Pancreas (tissue), 10 donors: ENCODE measurements at places on chromosomes 3 and 15. TPM values are rescaled to one million over a fixed set of nuclear protein-coding genes. Genes with fewer than 3 reads are reported as not detected.

DNA sequence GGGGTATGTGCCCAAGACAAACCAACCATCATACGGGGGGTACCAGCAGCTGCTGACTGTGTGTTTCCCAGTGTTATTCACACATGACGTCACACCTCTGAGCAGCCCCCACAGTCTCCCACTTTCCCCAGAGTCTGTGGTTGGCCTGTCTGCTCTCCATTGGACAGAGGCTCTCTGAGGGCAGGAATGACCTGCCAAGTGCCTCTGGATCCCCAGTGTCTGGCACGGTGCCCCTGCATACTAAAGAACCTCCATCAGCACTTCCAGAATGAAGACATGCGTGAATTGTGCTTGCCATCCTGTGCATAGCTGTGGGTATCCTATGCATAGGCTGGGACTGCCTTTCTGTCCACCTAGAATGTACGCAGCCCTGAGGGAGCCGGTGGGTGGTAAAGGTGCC lies 3.5 kb upstream of the CCDC9B start:
- H3K27ac ChIP-seq, result no peak overlapping the region
- no peak overlapping the region for H3K4me3 ChIP-seq
- H3K27me3 ChIP-seq, result no peaks in the 10 kb centered on the region
- no peaks in the 10 kb centered on the region for H3K36me3 ChIP-seq
- DNase-seq, result no peak

Gene OR5K1
- total RNA-seq, result not detected

Gene P2RY12
- total RNA-seq, result not detected

Gene ATP2C1
- total RNA-seq, result 54.6 TPM

DNA sequence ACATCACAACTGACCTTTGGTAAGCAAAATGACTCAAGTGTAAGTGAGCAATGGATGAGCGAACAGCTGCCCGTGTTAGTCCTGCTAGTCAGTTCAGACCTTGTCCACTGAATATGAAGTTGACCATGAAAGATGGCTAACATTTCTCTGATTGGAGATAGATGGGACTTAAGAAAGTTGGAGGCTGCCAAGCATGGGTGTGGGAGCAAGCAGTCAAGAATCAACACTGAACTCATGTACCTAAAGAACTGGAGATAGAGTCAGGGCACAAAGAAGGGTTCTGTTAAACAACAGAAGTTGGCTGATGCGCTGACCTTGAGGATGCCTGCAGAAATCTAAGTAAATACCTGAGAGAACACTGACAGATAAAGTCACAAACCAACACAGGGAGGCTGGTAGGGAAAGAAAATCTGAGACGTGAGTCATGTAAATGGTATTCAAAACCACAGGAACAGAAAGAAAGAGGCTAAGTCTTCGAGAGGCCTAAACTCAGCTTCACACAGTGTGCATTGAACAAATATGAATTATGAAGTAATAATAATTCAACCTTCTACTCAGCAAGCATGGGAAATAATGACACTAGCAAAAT lies 30.7 kb upstream of the ANPEP start:
- no peaks in the 10 kb centered on the region for H3K36me3 ChIP-seq
- no peaks in the 10 kb centered on the region for H3K4me1 ChIP-seq
- H3K4me3 ChIP-seq, result no peak overlapping the region
- DNase-seq, result no peak
- H3K27ac ChIP-seq, result no peak overlapping the region

DNA sequence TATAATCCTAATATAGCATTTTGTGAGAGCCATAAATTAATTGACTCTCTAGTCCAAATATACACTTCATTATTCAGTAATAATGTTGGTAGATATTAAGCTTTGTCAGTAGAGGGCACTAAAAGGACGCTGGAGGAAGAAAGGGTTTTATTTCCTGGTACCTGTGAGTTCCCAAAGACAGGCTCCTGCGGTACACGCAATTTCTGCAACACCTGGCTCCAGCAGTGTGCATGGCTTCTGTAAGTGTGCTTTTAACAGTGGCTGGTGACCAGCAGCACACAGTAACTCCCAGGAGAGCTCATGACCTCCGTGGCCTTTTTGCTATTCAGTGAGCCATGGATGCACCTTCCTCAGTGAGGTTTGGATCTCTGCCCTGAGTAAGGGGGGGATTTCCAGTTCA lies 338.3 kb upstream of the ZNF385D start:
- no peaks in the 10 kb centered on the region for H3K36me3 ChIP-seq
- H3K27ac ChIP-seq, result no peak overlapping the region
- no peaks in the 10 kb centered on the region for H3K27me3 ChIP-seq
- peak; percentile 29 for DNase-seq
- H3K4me3 ChIP-seq, result no peak overlapping the region
- no peaks in the 10 kb centered on the region for H3K4me1 ChIP-seq

DNA sequence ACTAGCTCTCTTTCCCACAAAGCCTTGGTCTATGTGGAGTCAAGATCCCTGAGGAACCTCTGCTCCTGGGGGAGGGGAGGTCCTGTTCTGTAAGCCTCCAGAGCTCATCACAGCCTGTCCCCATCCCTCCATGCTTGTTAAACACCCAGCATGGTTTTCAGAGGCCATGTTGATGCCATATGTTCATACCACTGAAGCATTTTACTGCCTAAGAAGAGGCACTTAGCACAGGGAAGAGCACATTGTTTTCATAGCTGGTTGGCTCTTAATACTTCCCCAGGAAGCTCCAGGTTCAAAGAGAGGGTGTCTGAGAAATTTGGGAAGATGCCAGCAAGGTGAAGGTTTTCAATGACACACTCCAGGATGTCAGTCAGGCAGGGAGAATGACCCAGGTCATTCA lies 25.6 kb downstream of the CPNE4 start:
- H3K4me3 ChIP-seq, result no peak overlapping the region
- H3K27ac ChIP-seq, result no peak overlapping the region
- no peaks in the 10 kb centered on the region for H3K27me3 ChIP-seq
- DNase-seq, result no peak
- no peaks in the 10 kb centered on the region for H3K4me1 ChIP-seq

GRCh38 chr15:48385031-48385830 lies 54.0 kb downstream of the DUT start:
- no peak overlapping the region for H3K4me3 ChIP-seq
- no peak for DNase-seq
- no peaks in the 10 kb centered on the region for H3K4me1 ChIP-seq
- no peak overlapping the region for H3K27ac ChIP-seq
- no peaks in the 10 kb centered on the region for H3K36me3 ChIP-seq

- H3K36me3 ChIP-seq, result no peaks in the 10 kb centered on the region
- peak overlapping the region; percentile 63 for H3K4me3 ChIP-seq
These were observed 451 bp upstream of the STOML1 start for GRCh38 chr15:73992594-73992898.

DNA sequence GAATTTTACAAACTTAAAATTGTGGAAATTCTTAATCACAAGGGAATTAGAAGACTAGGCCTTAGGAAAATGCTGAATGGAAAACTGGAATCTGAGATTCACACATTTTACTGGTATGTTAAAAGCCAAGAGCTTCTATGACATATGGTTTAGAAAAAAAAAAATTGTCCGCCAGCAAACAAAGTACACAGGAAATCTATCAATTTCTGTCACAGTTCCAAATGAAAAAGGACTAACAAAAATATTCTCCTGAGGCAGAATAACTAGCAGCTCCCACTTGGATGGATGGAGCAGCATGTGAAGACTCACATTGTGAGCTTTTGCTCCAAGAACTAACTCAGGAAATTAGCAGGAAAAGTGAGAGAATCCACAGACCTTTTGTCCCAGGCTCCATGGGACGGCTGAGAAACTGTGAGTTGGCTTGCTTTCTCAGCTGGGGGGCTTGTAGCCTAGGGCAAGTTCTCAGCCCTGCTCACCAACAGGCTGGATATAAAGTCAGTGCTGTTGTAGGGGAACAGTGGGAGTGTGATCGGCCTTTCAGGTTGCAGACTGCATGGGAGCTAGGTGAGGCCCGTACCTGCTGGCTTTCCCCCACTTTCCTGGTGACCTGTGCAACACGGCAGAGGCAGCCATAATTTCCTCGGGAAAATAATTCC lies 731.1 kb upstream of the SGO1 start:
- H3K4me3 ChIP-seq, result no peak overlapping the region
- no peak for DNase-seq
- no peaks in the 10 kb centered on the region for H3K27me3 ChIP-seq
- no peaks in the 10 kb centered on the region for H3K4me1 ChIP-seq

Gene ADGRG7
- total RNA-seq, result not detected

DNA sequence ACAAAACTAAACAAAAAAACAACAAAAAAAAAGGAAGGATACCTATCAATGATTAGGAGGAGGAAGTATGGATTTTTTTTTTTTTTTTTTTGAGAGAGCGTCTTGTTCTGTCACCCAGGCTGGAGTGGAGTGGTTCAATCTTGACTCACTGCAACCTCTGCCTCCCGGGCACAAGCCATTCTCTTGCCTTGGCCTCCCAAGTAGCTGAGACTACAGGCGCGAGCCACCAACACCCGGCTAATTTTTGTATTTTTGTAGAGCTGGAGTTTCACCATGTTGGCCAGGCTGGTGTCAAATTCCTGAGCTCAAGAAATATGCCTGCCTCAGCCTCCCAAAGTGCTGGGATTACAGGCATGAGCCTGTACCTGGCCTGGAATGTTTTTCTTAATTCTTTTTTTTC lies 195.8 kb downstream of the CBLB start:
- DNase-seq, result no peak
- no peaks in the 10 kb centered on the region for H3K27me3 ChIP-seq
- no peak overlapping the region for H3K4me3 ChIP-seq
- no peak overlapping the region for H3K27ac ChIP-seq
- H3K36me3 ChIP-seq, result no peaks in the 10 kb centered on the region
- H3K4me1 ChIP-seq, result peaks cover 10% of the 10 kb centered on the region

GRCh38 chr3:125431391-125431790 lies 56.3 kb upstream of the ZNF148 start:
- no peaks in the 10 kb centered on the region for H3K27me3 ChIP-seq
- no peak overlapping the region for H3K4me3 ChIP-seq
- H3K4me1 ChIP-seq, result no peaks in the 10 kb centered on the region
- no peaks in the 10 kb centered on the region for H3K36me3 ChIP-seq
- DNase-seq, result no peak

- H3K27ac ChIP-seq, result no peak overlapping the region
- no peak overlapping the region for H3K4me3 ChIP-seq
- no peaks in the 10 kb centered on the region for H3K36me3 ChIP-seq
- no peaks in the 10 kb centered on the region for H3K4me1 ChIP-seq
These were observed 281.4 kb upstream of the CTDSPL start for GRCh38 chr3:37580237-37580636.

- no peaks in the 10 kb centered on the region for H3K27me3 ChIP-seq
- DNase-seq, result no peak
- H3K27ac ChIP-seq, result no peak overlapping the region
- H3K36me3 ChIP-seq, result no peaks in the 10 kb centered on the region
- no peaks in the 10 kb centered on the region for H3K4me1 ChIP-seq
- no peak overlapping the region for H3K4me3 ChIP-seq
These were observed 247.6 kb upstream of the RORA start for GRCh38 chr15:61476741-61477140.

Gene CD96
- 1.1 TPM for total RNA-seq

GRCh38 chr3:124810970-124811369 lies 76.2 kb downstream of the ITGB5 start:
- H3K4me1 ChIP-seq, result no peaks in the 10 kb centered on the region
- no peaks in the 10 kb centered on the region for H3K27me3 ChIP-seq
- DNase-seq, result no peak
- H3K4me3 ChIP-seq, result no peak overlapping the region
- H3K27ac ChIP-seq, result no peak overlapping the region

Gene C3orf70
- total RNA-seq, result 0.46 TPM

Gene ACKR4
- total RNA-seq, result 0.95 TPM

DNA sequence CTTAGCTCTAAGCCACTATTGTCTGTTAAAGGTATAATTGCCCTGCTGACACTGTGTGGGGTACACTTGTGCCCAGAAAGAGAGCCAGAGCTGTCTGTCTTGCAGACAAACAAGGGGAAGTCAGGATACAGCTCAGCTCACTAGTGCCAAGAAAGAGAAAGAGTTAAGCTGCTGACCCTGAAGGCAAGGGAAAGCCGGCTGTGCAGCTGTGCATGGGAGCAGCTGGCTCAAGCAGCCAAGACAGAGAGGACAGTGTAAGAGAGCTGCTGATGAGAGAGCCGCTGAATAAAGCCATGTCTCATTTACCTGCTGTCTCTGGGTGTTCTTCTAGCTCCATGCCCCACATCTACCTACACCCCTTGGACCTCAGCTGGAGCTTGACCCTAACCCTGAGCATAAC lies 428.1 kb upstream of the NAALADL2 start:
- H3K4me1 ChIP-seq, result no peaks in the 10 kb centered on the region
- no peak overlapping the region for H3K4me3 ChIP-seq
- H3K27ac ChIP-seq, result no peak overlapping the region
- H3K36me3 ChIP-seq, result no peaks in the 10 kb centered on the region

Gene PRTG
- 0.25 TPM for total RNA-seq

Gene ABI3BP
- 5.6 TPM for total RNA-seq

Gene GPR62
- 0.09 TPM for total RNA-seq

GRCh38 chr3:99781761-99782160 lies 35.9 kb upstream of the CMSS1 start:
- DNase-seq, result no peak
- no peak overlapping the region for H3K4me3 ChIP-seq
- no peaks in the 10 kb centered on the region for H3K27me3 ChIP-seq
- H3K4me1 ChIP-seq, result no peaks in the 10 kb centered on the region
- no peaks in the 10 kb centered on the region for H3K36me3 ChIP-seq

GRCh38 chr3:20909511-20909910 lies 723.5 kb upstream of the SGO1 start:
- DNase-seq, result no peak
- H3K4me1 ChIP-seq, result no peaks in the 10 kb centered on the region
- no peak overlapping the region for H3K4me3 ChIP-seq
- no peaks in the 10 kb centered on the region for H3K27me3 ChIP-seq
- H3K27ac ChIP-seq, result no peak overlapping the region

DNA sequence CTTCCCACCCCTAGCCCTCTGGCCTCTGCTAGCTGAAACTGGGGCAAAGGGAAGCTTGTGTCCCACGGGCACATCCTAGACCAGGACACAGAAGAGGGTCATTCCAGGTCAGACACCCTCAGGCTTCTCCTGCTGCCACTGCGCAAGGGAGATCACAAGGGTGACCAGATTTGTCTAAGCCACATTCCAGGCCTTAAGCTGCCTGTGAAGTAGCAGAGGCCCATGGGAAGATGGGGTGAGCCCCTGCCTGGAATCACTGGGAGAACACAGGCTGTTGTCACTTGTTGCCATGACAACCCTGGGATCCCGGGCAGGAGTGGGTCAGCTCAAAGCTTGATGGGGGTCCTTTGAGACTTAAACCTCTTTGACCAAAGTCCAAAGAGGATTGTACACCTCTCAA lies 10.8 kb downstream of the STRA6 start:
- no peak overlapping the region for H3K4me3 ChIP-seq
- no peak for DNase-seq
- no peaks in the 10 kb centered on the region for H3K4me1 ChIP-seq
- no peak overlapping the region for H3K27ac ChIP-seq
- no peaks in the 10 kb centered on the region for H3K27me3 ChIP-seq

- no peak overlapping the region for H3K4me3 ChIP-seq
- no peaks in the 10 kb centered on the region for H3K27me3 ChIP-seq
- H3K4me1 ChIP-seq, result no peaks in the 10 kb centered on the region
- no peaks in the 10 kb centered on the region for H3K36me3 ChIP-seq
- H3K27ac ChIP-seq, result no peak overlapping the region
- DNase-seq, result no peak
These were observed 125.1 kb upstream of the CTDSPL start for GRCh38 chr3:37736624-37737023.

Gene HDC
- total RNA-seq, result 0.13 TPM
